Occipital lobe (tissue), 3 donors: ENCODE measurements at places on chromosomes 3 and 15. TPM values are rescaled to one million over a fixed set of nuclear protein-coding genes. Genes with fewer than 3 reads are reported as not detected.

Gene GOLGA6L4
- total RNA-seq, result 3.4 TPM

Gene CFAP100
- total RNA-seq, result 2.0 TPM

Gene GRAMD2A
- 0.47 TPM for total RNA-seq

Gene GOLGA8J
- not detected for total RNA-seq

Gene MNS1
- 1.9 TPM for total RNA-seq

Gene ZBED2
- not detected for total RNA-seq

Gene FBN1
- total RNA-seq, result 27.9 TPM

Gene DZIP1L
- total RNA-seq, result 9.2 TPM

Gene ZNF502
- total RNA-seq, result 15.0 TPM

Gene OR4F15
- not detected for total RNA-seq

Gene STARD5
- 5.9 TPM for total RNA-seq

Gene ERC2
- 59.7 TPM for total RNA-seq

Gene PRR23B
- total RNA-seq, result not detected

Gene CPA3
- not detected for total RNA-seq

Gene ATP2B2
- 79.5 TPM for total RNA-seq

Gene CLSTN2
- total RNA-seq, result 10.3 TPM

Gene DALRD3
- 47.4 TPM for total RNA-seq

Gene RTP4
- not detected for total RNA-seq

Gene CD96
- not detected for total RNA-seq

Gene SCN11A
- total RNA-seq, result 0.31 TPM

Gene GOLGA8G
- total RNA-seq, result not detected

Gene BFSP2
- 1.1 TPM for total RNA-seq

Gene LYZL4
- total RNA-seq, result not detected

Gene LTK
- total RNA-seq, result not detected

Gene ADGRG7
- total RNA-seq, result not detected

Gene ITGB5
- 25.6 TPM for total RNA-seq

Gene KLF15
- 2.8 TPM for total RNA-seq

Gene GATM
- total RNA-seq, result 150 TPM

Gene LDHAL6B
- total RNA-seq, result not detected

Gene TMEM212
- total RNA-seq, result not detected

Gene C3orf85
- total RNA-seq, result not detected

Gene GOLGA8N
- total RNA-seq, result 1.4 TPM

Gene ITIH3
- total RNA-seq, result 0.16 TPM

Gene CPNE9
- 0.31 TPM for total RNA-seq

Gene TMA7
- total RNA-seq, result 61.3 TPM

Gene CSNK1G1
- 68.3 TPM for total RNA-seq

Gene SLC12A1
- 0.16 TPM for total RNA-seq

Gene RBP2
- total RNA-seq, result not detected
